ENCODE measurements at places on chromosomes 12 and 14.

DNA sequence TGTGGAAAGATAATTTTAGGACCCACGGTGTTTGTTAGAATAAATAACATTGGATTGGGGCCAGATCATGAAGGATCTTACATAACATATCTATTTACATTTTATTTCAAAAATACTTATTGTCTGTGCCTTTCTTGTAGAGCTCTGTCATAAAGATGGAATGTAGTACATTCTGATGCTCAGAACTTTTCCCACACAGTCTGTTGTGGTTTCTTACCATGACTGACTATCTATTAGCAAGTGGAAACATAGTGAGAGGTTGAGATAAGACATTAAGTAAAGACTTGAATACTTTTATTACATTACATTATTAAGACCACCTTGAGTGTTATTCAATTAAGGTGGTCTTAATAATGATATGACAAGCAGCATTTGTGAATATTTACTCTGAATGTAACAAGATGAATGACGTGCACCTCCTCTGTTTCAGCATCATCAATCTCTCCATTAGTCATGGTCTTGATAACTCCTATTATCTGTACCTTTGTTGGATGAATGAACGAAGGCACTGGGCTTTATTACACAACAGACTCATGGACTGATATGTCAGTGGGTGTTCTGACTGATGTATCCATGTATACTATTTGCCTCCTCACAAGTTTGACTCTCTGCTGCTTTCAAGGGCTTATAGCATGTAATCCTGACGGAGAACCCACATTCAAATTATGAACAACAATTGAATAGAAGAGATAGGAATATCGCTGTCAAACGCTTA, 883.0 kb upstream of the FLRT2 start:
- DNase-seq = no peak

DNA sequence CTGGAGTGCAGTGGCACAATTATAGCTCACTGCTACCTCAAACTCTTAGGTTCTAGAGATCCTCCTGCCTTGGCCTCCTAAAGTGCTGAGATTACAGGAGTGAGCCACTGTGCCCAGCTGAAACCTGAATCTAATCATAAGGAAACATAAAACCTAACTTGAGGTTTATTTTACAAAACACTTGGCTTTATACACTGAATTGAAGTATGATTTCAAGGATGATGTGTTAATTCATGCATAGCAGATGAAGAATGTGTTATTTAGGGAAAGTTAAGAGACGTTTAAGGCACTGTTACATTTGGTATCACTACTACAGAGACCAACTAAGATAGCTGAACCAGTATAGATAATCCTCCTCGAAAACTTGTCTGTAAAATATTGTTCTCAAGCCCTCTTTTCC, 6.4 kb downstream of the DICER1 start:
- DNase-seq = no peak

- no peak for DNase-seq
Measured at GRCh38 chr12:27207615-27208413, 36.3 kb upstream of the STK38L start.

DNA sequence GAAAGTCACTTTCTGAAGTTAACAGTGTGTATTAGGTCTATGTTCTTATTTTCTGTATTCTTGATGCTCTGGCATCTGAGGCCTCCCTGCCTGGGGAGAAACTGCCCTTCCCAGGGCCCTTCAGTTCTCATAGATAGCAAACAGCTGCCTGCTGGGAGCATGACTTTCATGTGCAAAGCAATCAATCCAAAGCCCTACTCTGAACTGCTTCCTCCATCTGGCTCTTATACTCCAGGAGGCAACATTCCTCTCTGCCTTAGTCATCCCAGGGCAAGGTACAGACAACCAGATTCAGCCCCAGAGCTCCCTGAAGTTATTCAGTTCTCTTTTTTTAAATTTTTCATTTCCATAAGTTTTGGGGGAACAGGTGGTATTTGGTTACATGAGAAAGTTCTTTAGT, 41.7 kb upstream of the RIN3 start:
- peak; percentile 91 for DNase-seq

- DNase-seq = peak; percentile 96
Measured at GRCh38 chr14:73741386-73741875, 27.2 kb upstream of the PNMA1 start.

GRCh38 chr14:24060443-24060842, 8.6 kb downstream of the CARMIL3 start:
- no peak for DNase-seq

DNA sequence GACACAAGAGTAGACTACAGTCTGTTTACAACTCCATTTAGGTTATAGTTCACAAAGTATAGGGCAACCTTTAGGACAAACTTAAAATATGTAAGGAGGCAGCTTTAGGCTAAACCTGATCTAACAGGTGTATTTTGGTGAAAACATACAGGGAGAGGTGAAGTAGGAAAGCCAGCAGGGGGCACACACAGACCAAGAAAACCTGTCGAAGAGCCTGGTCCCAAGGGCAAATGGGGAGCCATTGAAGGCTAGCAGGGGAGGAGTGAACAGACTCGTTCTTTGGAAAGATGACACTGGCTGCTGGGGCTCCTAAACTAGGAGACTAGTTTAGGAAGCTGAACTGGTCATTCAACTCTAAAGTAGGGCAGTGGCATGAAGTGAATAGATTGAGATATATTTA, 138.8 kb upstream of the WSCD2 start:
- peak; percentile 79 for DNase-seq

DNA sequence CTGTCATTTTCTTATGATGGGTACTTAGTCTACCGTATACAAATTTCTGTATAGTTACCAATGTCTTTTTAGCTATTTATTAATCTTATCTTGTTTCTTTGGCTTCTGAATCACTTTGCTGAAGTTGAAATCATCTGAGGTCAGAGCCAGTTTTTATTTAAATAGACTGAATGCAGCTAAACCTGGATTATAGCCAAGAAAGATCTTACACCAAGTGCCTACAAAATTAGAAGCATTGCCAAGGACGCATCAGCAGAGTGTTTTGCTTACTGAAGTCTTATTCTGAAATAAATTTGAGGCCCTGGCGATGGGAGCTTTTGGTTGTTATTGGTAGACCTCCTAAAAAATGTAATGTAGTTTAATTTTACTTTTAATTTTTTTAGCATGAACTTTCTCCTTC, 128.2 kb downstream of the RGS6 start:
- no peak for DNase-seq

- no peak for DNase-seq
Measured at GRCh38 chr12:7091660-7092228, 501 bp downstream of the C1R start.

GRCh38 chr14:82447586-82447985, 913.9 kb upstream of the SEL1L start:
- no peak for DNase-seq

DNA sequence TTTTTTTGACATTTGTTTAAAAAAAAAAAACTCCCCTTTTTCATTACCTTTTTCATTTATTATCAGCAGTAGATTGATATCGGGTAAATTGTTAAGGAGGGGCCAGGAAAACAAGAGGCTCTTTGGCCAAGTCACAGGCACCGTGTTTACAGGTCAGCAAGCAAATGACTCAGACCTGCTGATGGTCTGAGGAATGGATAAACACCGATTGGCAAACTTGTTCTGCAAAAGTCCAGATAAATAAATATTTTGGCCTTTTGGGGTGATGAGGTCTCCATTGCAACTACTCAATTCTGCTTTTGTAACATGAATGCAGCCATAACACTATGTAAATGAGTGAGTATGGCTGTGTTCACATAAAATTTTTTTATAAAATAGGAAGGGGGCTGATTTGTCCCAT, 94.0 kb downstream of the RPS29 start:
- no peak for DNase-seq

DNA sequence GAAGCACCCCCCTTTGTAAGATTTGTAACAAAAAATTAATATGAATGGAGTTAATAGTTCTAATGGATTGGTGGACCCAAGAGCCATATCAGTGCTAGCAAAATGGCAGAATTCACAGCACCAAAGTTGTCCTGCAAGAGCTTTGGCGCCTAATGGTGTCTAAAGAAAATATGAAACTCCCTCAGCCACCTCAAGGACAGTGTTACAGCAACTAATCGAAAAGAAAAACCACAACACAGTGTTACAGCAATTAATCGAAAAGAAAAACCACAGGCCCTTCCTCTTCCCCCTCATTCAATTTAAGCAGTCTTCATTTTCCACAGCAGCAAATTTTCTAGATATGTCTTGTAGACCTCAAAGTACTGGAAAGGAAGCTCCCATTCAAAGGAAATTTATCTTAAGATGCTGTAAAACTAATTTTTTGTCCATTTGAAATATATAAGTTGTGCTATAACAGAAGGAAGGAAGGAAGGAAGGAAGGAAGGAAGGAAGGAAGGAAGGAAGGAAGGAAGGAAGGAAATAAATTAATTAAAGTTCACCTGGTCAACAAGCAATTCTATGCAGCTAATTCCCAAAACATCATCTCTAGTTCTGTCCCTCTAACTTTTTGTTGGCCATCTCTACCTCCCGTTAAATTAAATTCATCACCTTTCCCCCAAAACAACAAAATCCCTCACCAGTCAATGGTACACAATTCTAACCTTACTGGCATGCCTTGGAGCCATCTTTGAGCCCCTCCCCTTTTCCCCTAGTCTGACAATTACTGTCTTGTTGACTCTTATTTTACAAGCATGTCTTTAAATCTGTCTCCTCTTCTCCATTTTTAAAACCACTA, 17.4 kb downstream of the LRP6 start:
- no peak for DNase-seq

DNA sequence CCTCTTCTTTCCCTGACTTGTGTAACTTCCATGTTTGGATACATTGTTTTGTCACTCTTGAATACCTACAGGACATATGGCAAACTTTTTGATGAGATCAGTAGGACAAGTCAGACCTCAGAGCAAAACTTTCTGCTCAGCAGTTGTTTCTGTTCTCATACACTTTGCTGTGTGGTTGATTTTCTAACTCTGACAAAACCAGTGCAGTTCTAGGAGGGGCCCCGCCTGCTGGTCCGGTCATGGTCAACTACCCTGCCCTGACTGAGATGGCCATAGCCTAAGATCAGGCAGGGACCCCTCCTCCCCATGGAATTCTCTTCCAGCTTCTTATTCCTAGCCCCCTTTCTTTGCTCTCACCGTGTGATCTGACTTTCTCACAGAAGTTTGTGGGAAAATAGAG, 92.8 kb downstream of the OTOGL start:
- DNase-seq = no peak

GRCh38 chr12:76470028-76470939, 89.3 kb downstream of the OSBPL8 start:
- no peak for DNase-seq

DNA sequence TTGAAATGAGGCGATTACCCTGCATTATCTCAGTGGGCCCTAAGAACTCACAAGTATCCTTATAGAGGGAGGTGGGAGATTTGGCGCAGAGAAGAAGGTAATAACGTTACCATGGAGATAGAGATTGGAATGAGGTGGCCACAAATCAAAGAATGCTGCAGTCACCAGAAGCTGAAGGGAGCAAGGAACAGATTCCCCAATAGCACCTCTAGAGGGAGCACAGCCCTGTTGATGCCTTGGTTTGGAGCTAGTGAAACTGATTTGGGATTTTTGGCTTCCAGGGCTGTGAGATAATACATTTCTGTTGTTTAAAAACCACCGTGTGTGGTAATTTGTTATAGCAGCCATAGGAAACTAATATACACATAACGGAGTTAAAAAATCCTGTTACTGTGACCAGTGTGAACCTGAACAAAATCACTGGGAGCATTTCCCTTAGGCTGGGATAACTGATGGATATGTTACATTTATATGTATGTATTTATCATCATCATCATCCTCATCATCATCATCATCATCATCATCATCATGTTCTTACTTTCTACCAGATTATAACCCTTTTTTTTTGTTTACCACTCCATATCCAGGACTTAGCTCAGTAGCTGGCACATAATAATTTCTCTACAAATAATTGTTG, 100.3 kb downstream of the LIN7A start:
- DNase-seq = peak; percentile 85

DNA sequence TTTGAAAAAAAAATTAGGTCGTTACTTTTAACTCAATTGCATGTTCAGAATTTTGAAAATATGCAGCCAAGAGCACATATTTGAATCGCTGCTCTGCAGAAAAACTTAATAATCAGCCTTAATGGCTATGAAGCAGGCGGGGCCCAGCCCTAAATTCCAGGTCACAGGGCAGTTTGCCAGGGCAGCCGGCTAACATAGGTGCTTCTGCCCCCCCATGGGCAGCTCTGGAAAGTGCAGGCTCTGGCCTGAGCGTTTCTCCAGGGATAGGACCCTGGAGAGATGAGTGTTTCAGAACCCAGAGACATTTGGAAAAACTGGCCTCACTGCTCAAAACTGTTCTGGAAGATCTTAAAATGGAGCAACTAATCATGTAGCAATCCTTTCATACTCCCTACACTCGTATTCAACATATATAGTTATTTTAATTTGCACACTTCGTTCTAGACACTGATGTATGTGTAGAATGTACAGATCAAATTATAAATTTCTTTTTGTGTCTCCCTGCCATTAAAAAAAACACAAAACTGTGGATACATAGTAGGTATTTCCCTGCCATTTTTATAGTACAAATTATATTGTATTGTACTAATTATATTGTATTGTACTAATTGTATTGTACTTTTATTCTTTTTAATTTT, 26.0 kb upstream of the PTGR2 start:
- DNase-seq = peak; percentile 91

DNA sequence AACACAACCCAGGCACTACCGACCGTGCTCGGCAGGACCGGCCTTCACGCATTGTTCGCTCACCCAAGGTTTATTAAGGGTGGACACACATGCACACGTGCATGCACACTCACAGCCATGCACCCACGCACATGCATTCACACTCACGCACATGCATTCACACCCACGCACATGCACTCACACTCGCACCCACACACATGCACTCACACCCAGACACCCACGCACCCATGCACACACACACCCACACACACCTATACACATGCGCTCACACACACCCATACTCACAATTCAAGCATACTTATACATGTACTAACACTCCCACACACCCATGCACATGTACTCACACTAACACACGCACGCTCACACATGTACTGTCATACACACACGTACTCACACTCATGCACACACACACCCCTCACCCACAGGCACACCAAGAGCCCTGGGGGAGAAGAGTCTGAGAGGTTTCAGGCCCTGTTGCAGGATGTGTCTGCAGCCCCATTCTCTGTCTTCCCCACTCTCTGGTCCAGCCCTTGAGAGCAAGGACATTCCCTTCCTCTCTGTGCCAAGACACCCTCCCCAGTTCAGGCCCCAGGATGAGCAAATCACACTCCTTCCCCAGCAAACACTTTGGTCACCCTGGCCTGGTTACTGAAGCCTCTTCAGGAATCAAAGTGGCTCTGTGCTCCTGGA, 49.4 kb upstream of the BCL11B start:
- DNase-seq = peak; percentile 44

GRCh38 chr12:619346-619745, 43.9 kb downstream of the NINJ2 start:
- DNase-seq = no peak

DNA sequence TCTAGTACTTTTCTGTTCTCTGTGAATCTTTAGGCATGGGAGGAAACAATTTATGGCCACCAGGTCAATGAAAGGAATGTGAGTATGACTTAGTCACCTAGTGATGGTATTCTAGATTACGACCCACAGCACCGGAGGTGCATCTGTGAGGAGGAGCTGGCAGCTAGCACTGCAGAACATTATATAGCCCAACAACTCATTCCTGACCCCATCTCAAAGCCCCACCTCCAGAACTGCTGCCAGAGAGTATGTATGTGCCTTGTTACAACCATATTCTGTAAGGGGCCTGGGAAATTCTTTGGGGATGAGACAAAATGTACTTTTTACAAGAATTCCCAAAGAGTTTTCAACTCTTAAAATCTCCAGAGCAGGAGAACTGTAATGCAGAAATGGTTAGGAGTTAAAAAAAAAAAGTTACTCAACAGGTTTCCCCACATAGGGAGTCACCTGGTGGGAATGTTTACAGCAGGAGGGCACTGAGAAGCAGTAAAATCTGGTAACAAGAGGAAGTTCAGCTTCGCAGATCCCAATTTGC, 34.9 kb upstream of the CERS5 start:
- DNase-seq = peak; percentile 99

All from islet precursor cell (in vitro differentiated cells).